Stimulated activated CD4-positive, alpha-beta T cell treated with anti-CD3 and anti-CD28 coated beads, TNF-alpha, amount 100 ng/mL, for 1 hour (primary cell): ENCODE measurements at places on chromosomes 1 and 21.

- no peak for DNase-seq
Measured at GRCh38 chr1:172547071-172547470, 14.1 kb downstream of the SUCO start.

DNA sequence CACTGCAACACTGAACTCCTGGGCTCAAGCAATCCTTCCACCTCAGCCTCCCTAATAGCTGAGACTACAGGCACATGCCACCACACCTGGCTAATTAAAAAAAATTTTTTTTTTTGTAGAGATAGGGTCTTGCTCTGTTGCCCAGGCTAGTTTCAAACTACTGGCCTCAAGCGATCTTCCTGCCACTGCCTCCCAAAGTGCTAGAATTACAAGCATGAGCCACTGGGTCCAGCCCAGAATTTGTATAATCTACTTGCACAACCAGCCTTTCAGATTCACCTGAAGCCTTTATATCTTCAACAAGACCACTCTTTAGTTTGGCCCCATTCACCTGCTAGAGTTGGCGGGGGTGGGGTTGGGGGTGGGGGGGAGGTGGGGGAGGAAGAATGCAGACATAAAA is 181.7 kb upstream of the LMO4 start:
- DNase-seq: no peak

DNA sequence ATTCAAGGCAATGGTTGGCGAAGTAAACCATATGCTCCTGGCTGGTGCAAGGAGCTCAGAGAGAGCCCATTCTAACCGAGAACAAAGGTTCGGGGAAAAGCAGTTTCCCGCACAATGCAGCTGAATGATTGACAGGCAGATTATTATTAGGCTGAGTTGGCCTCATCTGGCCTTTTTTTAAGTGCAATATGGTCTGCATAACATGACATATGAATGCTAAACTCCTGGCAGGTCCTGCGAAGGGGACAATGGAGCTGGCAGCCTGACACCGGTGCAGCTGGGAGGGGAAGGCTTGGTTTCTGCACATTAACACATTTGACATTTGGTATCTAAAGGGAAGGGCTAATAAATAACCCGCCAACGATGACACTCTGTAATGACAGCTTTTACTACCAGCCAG is 92.0 kb downstream of the MIS18A start:
- no peak for DNase-seq

DNA sequence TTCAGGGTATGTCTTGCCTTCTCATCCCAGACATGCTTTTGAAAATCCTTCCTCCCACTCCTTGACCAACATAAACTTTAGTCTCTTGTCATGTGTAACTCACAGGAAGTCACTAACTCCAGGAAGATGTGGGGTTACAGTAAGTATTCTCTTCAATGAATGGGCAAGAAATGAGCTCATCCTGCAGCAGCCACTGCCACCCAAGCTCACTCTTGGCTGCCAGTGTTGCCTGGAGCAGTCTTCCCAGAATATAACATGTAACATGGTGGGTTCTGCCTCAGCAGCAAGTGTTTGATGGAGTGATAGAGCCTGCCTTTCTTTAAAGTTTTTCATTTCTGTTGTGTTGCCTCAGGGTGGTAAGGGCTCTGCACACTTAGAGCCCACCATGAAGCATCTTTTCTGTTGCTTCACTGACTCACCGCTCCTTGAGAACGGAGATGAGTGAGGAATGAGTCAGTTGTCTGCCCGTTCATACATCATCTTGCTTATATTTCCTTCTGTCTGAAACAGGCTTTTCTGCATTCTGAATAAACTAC is 187.0 kb downstream of the TPR start:
- no peak for DNase-seq

GRCh38 chr21:45894906-45895777 is 86.4 kb upstream of the COL6A1 start:
- DNase-seq: no peak

DNA sequence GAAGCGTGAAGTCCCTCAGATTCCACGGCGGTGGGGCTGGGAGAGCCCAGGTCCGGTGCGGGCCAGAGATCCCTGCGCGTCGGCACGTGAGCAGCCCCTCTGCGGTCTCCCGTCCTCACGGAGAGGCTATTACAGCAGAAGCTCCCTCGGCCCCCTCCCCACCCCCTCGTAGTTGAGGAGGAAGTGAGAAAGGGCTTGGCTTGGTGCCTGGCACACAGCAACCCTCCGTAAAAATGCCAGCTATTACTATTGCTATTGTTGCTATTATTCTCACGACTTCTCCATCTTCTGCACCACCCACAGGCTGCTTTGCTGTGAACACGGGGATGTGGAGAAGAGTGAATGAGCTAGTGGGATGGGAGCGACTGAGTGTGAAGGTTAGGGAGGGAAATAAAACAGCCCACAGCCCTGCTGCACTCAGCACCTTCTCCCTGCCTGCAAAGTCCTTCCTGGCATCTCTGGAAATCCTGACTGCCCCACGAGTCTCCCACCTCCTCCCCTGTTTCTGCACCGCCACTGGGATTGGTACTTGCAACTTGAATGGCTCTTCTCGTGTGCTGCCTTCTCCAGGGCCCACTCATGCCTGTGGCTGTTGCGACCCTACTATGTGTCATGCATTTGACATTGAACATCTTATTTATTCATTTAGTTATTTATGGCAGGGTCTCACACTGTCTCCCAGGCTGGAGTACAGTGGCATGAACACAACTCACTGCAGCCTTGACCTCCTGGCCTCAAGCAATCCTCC is 26.6 kb downstream of the ZBTB18 start:
- no peak for DNase-seq

DNA sequence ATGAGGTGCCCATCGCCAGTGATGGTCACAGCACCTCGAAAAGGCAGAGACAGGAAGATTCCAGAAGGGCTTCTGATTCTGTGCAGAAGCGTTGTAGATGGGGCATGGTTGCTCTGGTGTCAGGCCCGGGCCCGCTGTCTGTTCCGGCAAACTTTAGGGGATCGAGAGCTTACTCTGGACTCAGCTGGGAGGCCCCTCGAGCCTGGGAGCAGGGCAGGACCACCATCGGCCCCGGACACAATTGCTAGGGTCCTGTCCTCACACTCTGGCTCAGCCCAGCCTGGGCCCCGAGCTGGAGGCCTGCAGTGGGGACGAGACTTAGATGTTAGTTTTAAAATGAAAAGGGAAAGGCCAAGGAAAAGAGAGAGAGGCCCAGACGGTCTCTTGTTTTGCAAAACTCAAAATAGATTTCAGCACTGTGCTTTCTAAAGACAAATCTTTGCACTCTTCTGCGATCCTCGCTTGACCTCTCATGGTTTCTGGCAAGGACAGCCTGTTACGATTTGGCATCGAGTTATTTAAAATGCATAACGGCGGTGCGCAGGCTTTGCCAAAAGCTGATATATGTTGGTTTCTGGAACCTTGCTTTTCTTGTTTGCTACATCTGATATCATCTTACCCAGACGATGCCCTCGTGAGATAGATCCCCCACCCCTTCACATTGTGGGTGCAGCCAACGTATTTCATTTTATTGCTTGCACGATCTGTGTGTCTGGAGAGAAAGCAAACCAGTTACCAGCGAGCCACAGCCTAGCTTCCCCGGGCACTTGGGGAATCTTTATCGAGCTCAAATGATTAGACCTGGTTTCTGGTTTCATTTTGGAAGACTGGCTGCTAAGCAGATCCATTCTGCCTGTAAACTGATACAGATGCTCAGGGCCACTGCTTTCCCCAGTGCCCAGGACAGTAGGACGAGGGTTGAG is 58.0 kb downstream of the PRDM16 start:
- DNase-seq: no peak

DNA sequence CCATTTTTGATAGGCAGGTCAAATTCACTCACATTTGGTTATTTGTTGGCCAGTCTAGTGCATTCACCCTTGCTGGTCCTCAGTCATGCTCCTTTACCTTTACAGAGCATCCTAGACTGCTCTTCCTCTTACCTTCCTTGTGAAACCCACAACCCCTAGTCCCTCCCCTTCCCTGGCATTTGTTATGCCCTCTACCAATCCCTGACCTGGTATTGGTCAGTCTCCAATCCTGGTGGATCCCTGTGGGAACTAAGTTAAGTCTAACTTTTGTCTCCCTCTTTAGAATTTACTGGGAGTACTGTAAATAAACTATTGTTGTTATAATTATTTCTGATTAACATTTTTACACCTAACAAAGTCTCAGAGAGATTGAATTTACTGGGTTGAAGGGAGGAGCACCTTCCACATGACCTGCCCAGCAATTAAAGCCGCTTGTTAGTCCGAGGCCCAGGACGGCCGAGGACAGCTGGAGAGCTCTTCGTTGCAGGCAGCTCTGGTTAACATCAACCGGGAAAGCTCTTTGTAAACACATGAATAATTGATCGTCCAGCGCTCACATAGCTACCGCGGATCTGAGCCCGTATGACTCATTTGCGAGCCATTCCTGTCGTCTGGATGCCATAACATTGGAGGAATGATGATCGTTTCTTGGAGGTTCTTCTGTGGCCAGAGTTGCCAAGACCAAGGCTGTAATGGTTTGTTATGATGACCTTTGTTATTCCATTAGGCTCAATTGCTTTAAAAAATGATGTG is 31.9 kb downstream of the MTARC1 start:
- DNase-seq: no peak

GRCh38 chr1:11067716-11068599 is 8.1 kb upstream of the SRM start:
- no peak for DNase-seq

DNA sequence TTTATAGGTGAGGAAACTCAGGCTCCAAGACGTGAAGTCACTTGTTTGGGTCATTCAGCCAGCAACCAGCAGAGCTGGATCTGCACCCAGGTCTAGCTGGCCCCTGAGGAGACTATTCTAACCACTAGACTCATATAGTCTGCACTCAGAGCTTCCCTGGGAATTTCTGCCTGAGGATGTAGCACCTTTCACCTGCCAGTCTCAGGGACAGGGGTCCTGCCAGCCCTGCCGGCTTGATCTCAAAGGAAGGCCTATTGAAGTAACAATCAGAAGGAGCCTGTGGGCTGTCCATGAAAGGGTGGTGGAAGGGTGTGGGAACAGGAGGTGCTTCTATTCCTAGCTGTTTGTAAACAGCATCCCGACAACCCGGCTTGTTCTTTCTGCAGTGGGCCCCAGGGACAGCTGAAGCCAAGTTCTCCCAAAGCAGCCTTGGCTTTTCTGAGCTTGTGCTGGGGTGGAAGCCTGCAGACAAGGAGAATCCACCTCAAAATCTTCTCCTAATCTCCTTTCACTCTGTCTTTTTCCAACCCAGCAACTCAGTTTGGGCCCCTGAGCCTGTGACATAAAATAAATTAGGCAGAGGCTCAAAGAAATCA is 7.8 kb downstream of the LMOD1 start:
- no peak for DNase-seq

GRCh38 chr1:154193821-154194220 is 1.9 kb upstream of the TPM3 start:
- no peak for DNase-seq

DNA sequence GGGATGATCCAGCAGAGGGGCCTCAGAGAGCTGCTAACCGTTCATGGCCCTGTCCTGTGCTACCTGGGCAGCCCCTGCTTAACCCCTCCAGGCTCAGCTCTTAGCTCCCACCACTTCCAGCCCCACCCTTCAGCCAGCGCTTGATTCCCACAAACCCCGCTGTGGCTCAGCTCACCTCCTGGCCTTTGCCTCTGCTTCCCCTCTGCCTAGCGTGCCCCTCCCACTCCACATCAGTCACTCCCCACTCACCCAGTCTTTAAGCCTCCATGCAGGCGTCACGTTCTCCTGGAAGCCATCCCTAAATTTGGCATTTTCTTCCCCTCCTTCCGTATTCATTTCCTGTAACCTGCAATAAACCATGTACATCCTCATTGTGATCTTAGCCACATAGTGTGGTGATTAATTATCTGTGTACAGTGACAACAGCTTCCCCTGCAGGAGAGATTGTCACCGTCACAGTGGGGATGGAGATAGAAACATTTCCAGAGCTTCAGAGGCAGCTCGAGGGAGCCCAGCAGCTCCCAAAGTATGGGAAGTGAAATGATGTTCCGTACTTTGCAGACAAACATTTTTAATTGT is 65.5 kb downstream of the EPHB2 start:
- DNase-seq: no peak

GRCh38 chr1:8378981-8379470 is 61.1 kb downstream of the SLC45A1 start:
- no peak for DNase-seq

DNA sequence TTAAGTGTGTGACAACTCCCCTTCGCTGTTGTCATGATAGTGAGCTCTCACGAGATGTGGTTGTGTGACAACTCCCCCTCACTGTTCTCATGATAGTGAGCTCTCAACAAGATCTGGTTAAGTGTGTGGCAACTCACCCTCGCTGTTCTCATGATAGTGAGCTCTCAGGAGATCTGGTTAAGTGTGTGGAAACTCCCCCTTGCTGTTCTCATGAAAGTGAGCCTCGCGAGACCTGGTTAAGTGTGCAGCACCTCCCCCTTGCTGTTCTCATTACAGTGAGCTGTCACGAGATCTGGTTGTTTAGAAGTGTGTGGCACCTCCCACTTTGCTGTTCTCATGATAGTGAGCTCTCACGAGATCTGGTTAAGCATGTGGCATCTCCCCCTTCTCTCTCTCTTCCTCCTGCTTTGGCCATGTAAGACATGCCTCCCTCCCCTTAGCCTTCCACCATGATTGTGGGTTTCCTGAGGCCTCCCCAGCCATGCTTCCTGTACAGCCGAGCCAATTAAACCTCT is 25.1 kb upstream of the LSS start:
- peak; percentile 14 for DNase-seq

GRCh38 chr21:35561116-35561515 is 499.2 kb downstream of the SETD4 start:
- DNase-seq: no peak

DNA sequence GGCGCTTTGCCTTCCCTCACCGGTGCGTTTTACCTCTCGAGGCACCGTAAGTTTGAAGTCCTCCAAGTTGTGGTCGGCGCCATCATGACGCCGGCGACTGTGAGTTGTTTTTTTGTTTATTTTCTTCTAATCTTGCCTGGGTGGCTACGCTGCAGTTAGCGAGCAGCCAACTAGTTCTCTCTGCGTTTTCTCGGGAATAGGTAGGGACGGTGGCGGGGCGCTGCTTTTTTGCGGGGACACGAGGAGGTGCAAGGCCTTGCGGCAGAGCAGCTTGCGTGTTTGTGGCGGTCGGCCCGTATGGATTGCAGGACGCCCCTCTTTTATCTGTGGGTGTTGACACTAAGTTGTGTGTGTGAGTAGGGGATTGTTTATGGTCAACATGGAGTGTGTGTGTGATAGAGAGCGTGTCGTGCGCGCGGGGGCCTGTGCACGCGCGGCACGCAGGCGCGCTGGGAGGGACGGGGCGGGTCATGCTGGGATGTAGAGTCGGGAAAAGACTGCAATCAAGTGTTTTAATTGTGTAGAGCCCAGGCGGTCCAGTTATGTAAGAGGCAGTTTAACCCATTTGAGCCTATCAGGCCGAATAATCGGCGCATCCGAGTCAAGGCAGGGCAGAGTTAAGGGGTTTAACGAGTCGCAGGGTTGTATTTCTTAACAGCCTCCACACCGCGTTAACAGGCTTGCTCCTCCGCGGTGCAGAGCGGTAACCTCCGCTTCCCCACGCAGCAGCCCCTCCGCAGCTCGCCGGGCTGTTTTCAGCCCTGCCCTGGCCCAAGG is 1.2 kb upstream of the NEGR1 start:
- no peak for DNase-seq
